Sigmoid colon (tissue), 7 donors: ENCODE measurements at places on chromosomes 3 and 15. TPM values are rescaled to one million over a fixed set of nuclear protein-coding genes. Genes with fewer than 3 reads are reported as not detected.

The SLC12A1 gene
- total RNA-seq = not detected

The CCDC80 gene
- total RNA-seq = 35.3 TPM

The FOXB1 gene
- not detected for total RNA-seq

GRCh38 chr3:53921296-53921695 is 29.6 kb upstream of the SELENOK start:
- H3K27me3 ChIP-seq = no peaks in the 10 kb centered on the region
- H3K27ac ChIP-seq = no peak overlapping the region
- no peaks in the 10 kb centered on the region for H3K36me3 ChIP-seq
- H3K4me1 ChIP-seq = no peaks in the 10 kb centered on the region

- H3K4me1 ChIP-seq = peaks cover 3% of the 10 kb centered on the region
- no peaks in the 10 kb centered on the region for H3K36me3 ChIP-seq
- no peaks in the 10 kb centered on the region for H3K27me3 ChIP-seq
- no peak overlapping the region for H3K27ac ChIP-seq
- no peak for DNase-seq
- no peak overlapping the region for H3K4me3 ChIP-seq
Observed at GRCh38 chr3:25418596-25418995, 9.5 kb upstream of the RARB start.

DNA sequence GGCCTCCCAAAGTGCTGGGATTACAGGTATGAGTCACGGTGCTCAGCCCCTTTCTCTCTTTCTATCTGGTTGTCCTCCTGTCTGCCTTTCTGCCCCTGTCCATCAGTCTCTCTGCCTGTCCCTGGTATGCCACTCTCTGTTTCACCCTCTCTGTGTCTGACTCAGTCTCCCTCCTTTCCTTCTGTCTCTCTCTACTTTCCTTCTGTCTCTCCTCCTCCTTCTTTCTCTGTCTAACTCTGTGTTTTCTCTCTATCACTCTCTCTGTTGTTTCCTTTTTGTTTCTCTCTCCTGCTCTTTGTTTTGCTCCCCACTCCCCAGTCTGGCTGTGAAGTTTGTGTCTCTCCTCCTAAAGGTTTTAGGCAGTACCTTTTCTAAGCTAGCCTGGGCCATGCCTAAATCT is 9.1 kb upstream of the STRA6 start:
- H3K27me3 ChIP-seq = no peaks in the 10 kb centered on the region
- H3K4me1 ChIP-seq = no peaks in the 10 kb centered on the region
- no peaks in the 10 kb centered on the region for H3K36me3 ChIP-seq
- H3K27ac ChIP-seq = no peak overlapping the region

- H3K36me3 ChIP-seq = peaks cover 63% of the 10 kb centered on the region
- H3K4me1 ChIP-seq = peaks cover 9% of the 10 kb centered on the region
- H3K27me3 ChIP-seq = no peaks in the 10 kb centered on the region
- no peak overlapping the region for H3K27ac ChIP-seq
- DNase-seq = no peak
Observed at GRCh38 chr3:52228751-52229291, 3.4 kb upstream of the TLR9 start.

- no peaks in the 10 kb centered on the region for H3K27me3 ChIP-seq
- peak; percentile 46 for DNase-seq
- peaks cover 11% of the 10 kb centered on the region for H3K4me1 ChIP-seq
- no peaks in the 10 kb centered on the region for H3K36me3 ChIP-seq
- no peak overlapping the region for H3K27ac ChIP-seq
Observed at GRCh38 chr15:66923438-66923881, 141.9 kb upstream of the SMAD3 start.

GRCh38 chr3:130835483-130835882 is 58.4 kb upstream of the ATP2C1 start:
- H3K27ac ChIP-seq = no peak overlapping the region
- H3K4me3 ChIP-seq = no peak overlapping the region

GRCh38 chr3:71421475-71421819 is 162.1 kb downstream of the FOXP1 start:
- no peak overlapping the region for H3K4me3 ChIP-seq
- H3K27ac ChIP-seq = no peak overlapping the region
- no peaks in the 10 kb centered on the region for H3K36me3 ChIP-seq
- no peak for DNase-seq
- peaks cover 22% of the 10 kb centered on the region for H3K4me1 ChIP-seq
